ENCODE measurements at places on chromosomes 6 and 20.

DNA sequence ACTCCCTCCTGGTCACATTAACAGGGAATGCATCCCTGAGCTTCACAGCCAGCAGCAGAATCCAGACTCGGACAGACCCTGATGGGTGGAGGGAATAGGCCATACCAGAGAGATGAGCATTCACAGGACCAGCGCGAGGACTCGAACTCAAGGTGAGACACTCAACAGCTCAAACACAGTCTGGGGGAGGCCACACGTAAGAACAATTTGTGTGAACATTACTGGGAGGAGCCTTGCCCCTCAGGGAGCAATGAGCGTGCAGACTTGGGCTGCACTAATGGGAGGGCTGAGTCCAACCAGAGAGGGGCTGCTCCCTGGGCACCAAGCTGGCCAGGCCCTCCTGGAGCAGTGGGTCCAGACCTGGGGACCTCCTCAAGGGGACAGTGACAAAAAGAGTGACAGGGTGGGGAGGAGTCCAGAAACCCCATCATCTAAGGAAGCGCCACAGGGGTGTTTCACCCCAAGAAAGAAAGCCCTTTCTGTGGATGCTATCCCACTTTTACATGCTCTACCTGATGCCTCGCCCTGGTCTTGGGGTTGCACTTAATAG, 118.4 kb downstream of the MRPL14 start:
- H3K4me3 ChIP-seq: no peak overlapping the region
- no peaks in the 10 kb centered on the region for H3K36me3 ChIP-seq
- no peak for DNase-seq
- no peak overlapping the region for H3K27ac ChIP-seq
- H3K27me3 ChIP-seq: no peaks in the 10 kb centered on the region

DNA sequence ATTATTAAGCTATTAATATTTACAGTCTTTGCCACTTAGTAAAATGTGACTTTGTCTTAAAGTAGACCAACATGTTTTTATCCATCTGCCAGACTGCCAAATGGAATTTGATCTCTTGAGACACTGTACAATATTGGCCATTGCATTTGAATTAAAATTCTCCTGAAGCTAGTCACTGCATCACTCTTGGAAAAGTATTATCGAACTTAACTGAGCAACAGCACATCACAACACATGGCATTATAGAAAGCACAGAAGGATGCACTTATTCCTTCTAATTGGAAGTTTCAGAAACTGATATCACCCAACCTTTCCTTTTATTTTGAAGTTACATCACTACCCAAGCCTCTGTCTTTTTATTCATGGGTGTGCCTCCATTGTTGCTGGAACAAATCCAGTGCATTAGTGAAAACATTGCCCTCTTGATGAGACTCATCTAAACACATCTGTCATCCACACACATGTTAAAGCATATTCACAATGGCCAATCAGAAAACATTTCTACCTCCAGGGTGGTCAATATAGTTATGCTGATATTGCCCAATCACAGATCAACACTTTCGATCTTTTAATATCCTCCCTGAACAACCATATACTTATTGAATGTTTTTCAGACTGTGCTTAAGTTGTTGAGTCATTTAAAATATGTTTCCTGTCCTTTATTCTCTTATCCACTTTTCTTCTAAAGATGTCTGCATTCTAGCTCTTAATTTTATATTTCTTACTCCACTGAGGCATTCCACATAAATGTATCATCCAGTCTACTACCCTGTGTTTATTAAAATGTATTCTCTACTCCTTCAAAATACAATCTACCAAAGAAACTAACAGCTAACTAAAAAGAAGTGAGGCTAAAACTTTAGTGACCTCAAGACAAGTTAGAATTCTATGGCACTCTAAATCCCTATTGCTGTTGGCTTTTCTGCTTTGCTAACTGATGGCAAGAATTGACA, 535.0 kb downstream of the RFPL4B start:
- H3K4me3 ChIP-seq: no peak overlapping the region
- H3K4me1 ChIP-seq: peaks cover 20% of the 10 kb centered on the region
- no peaks in the 10 kb centered on the region for H3K36me3 ChIP-seq
- DNase-seq: no peak
- H3K27ac ChIP-seq: peak overlapping the region; percentile 72

- H3K4me1 ChIP-seq: no peaks in the 10 kb centered on the region
- H3K27ac ChIP-seq: no peak overlapping the region
- H3K27me3 ChIP-seq: no peaks in the 10 kb centered on the region
- H3K36me3 ChIP-seq: peaks cover 15% of the 10 kb centered on the region
- no peak overlapping the region for H3K4me3 ChIP-seq
Observed at GRCh38 chr6:37919417-37920157, 100.1 kb downstream of the ZFAND3 start.

DNA sequence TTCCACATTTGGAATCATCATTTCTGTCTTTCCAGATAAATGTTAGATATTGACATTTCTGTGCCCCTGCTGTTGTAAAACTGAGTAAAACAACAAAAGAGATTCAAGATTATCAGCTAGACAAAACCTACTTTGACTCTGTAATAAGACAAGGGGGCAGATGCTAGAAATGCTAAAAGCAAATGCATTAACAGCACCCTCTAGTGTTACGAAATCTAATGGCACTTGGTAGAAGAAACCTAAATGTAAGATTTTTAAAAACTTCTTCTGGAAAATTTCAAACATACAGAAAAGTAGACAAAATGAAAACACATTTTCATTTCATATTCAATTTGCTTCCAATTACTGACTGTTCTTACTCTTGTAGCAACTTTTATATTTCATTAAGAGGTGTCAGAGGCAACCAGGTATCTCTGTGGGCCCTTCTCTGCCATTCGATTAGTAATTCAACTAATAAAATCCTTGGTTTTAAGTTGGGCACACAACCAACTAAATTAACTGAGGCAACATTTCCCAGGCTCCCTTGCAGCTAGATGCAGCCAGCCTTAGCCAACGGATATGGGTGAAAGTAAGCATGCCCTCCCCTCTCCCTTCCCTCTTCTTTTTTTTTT, 45.0 kb downstream of the SLC23A2 start:
- H3K27me3 ChIP-seq: no peaks in the 10 kb centered on the region
- H3K4me1 ChIP-seq: no peaks in the 10 kb centered on the region
- no peak overlapping the region for H3K27ac ChIP-seq
- H3K36me3 ChIP-seq: no peaks in the 10 kb centered on the region
- peak; percentile 61 for DNase-seq

DNA sequence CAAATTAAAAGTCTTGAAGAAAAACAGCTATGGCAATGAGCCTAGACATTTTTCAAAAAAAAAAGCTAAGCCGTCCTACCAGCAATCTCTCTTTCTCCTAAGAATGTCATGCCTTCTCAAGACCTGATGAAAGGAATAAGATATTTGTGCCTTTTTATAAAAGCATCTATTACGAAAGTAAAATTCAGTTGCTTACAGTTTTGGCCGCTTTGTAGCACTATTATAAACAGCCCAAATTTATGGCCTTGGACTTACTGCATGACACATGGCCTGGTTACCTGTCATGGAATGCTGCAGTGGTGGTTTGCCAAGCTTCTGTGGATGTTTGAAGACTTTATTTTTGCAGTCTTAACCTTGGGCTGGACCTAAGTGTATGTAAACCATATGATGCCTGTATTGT, 22.2 kb upstream of the VAPB start:
- peaks cover 42% of the 10 kb centered on the region for H3K36me3 ChIP-seq
- H3K4me3 ChIP-seq: no peak overlapping the region

DNA sequence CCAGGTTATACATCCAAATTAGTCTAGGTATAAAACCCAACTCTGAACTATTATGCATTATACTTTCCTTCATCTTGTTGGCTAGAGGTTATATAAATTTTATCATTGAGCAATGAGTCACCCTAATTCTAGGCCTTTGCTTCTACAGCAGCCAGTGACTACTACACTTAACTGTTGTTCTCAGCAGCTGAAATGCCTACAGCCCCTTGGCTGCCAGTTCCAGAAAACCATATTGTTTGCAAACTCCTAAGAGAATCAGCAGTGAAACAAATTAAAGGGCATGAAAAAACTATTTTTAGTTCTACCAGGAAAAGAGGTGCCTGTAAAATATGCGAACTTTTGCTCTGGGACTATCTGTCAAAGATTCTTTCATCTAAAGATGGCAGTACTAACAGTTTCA, 292.8 kb downstream of the FRK start:
- H3K4me3 ChIP-seq: no peak overlapping the region
- H3K36me3 ChIP-seq: no peaks in the 10 kb centered on the region
- peaks cover 12% of the 10 kb centered on the region for H3K4me1 ChIP-seq
- no peaks in the 10 kb centered on the region for H3K27me3 ChIP-seq
- no peak for DNase-seq
- H3K27ac ChIP-seq: no peak overlapping the region

DNA sequence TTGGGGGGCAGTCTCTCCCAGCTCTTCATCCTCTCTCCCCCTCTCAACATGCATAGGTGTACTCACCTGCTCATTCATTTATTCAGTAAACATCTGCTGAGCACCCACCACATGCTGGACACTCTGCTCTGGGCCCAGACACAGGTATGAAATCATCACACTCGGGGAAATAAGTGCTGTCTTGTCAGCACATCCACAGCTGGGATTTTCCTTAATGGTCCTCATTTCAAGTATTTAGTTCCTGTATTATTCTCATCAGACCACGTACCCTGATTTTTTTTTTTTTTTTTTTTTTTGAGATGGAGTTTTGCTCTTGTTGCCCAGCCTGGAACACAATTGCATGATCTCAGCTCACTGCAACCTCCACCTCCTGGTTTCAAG, 19.4 kb downstream of the RAB5IF start:
- no peak for DNase-seq
- no peaks in the 10 kb centered on the region for H3K36me3 ChIP-seq
- H3K27ac ChIP-seq: no peak overlapping the region

- H3K4me1 ChIP-seq: peaks cover 8% of the 10 kb centered on the region
- peak; percentile 50 for DNase-seq
- H3K27me3 ChIP-seq: no peaks in the 10 kb centered on the region
- no peak overlapping the region for H3K27ac ChIP-seq
Observed at GRCh38 chr6:87393026-87393622, 14.6 kb upstream of the CFAP206 start.

All from SK-N-SH (cell line).